Activated CD4-positive, CD25-positive, alpha-beta regulatory T cell treated with anti-CD3 and anti-CD28 coated beads, Interleukin-2, amount 50 U/mL, for 16 hours (primary cell): ENCODE measurements at places on chromosomes 4 and X.

DNA sequence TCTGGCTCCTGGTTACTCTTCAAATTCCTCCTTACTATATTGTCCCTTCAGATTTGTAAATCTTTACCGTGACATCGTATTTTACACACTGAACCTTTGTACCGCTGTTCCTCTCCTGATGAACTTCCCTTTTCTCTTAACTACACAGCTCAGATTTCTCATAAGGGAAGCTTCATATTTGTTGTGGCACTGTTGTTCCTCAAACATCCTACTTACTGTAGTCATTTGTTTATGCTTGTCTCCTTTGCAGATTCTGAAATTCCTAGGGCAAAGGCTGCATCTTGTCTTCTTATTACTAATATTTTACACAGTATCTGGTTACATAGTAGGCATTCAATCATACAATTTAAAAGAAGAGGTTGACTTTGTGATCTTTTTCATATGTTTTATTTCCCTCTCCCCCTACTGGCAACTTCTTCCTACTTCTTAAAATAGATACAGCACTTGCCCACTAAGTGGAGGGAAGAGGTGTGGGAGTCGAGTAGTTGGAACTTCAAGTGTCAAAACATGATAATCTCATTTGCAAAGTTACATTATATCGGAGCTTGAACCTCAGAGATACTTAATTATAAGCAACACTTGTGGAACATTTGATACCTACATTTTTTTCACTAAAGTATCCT lies 50.0 kb downstream of the TET2 start:
- no peak for DNase-seq

- DNase-seq = no peak
Measured at GRCh38 chrX:112654871-112655270, 24.9 kb downstream of the LHFPL1 start.

DNA sequence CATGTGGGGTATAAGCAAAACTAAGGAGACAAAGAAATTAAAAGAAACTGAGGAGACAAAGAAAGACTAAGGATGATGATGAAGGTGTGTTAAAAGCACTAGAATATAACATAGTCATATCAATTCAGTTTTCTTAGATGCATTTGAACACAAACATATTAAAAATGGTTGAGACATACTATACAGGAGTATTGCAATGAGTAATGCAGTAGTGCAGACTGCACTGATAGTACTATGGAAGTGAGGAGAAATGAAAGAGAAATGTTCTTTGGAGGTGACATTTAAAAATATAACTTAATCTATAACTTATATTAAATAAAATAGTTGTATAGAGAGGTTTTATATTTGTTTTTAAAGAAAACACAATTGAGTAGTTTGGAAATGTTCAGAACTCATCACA lies 279.2 kb downstream of the CAMK2D start:
- DNase-seq = no peak

DNA sequence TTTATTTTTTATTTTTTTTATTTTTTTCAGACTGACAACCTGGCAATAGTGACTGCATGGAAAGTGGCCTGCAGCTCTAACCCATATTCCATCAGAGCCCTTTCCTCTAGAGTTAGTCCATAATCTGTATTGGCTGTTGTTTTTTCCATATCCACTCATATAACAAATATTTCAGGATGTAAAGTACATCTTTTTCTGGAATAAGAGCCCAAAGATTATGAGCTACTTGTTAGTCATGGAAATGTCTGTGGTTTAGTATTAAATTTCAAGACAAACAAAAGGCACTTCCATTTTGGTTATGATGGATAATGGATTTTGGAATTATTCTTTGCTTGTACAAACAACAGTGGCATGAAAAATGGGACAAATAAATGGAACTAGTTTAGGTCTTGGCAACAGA lies 296.0 kb upstream of the HS3ST1 start:
- DNase-seq = no peak

- no peak for DNase-seq
Measured at GRCh38 chrX:54978448-54978847, 15.5 kb downstream of the PFKFB1 start.

- DNase-seq = no peak
Measured at GRCh38 chr4:143035661-143036060, 149.1 kb upstream of the USP38 start.

GRCh38 chrX:103098488-103098887 lies 5.5 kb upstream of the NXF3 start:
- no peak for DNase-seq

- DNase-seq = no peak
Measured at GRCh38 chr4:146224326-146224966, 10.1 kb downstream of the REELD1 start.

GRCh38 chr4:137711502-137711901 lies 179.2 kb upstream of the PCDH18 start:
- DNase-seq = no peak

GRCh38 chrX:95903490-95903889 lies 781.2 kb upstream of the DIAPH2 start:
- no peak for DNase-seq

DNA sequence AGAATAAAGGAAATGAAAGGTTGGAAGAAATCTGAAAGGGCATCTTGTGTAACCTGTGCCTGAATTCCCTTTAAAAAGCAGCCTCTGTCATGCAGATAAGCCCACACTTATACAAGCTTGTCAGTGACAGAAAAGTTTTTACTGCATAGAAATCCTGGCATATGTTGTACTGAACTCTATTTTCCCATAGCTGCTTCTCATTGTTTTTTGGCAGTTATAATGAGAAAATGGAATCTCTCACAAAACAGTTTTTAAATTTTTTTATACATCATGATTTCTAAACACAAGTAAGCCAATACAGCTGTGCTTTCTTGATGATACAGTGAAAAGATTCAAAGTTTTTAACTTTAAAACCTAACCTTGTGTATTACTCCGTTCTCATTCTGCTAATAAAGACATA lies 511.4 kb upstream of the ARX start:
- no peak for DNase-seq

GRCh38 chrX:134375691-134376090 lies 84.3 kb upstream of the HPRT1 start:
- DNase-seq = no peak

DNA sequence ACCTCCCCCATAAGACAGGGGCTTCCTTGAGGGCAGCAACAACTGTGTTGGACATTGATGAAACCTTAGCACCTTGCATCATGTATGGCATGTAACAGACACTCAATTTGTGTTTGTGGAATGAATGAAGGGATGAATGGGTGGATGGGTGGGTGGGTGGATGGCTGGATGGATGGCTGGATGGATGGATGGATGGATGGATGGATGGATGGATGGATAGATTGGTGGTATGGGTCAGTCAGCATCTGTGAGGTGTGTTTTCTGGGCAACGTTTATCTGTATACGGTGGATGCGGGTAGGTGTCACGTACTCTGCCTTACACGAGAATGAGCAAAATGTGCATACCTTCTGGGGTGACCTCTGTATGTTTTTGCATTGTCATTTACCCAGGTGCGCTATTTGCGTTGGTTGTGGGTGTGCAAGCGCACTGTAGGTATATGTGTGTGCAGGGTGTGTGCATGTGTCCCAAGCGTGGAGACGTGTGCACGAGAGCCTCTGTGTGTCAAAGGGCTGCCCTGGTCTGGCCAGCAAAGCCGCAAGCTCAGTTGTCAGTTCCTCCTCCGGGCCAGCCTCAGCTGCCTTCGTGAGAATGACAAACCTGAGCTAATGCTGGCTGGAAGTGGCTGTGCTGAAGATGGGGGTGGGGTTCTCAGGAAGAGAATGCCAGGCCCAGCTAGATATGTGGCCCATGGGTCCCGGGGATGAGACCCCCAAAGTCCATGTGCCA lies 26.5 kb downstream of the ELF4 start:
- no peak for DNase-seq

- DNase-seq = no peak
Measured at GRCh38 chr4:123651066-123651465, 254.5 kb downstream of the SPRY1 start.

DNA sequence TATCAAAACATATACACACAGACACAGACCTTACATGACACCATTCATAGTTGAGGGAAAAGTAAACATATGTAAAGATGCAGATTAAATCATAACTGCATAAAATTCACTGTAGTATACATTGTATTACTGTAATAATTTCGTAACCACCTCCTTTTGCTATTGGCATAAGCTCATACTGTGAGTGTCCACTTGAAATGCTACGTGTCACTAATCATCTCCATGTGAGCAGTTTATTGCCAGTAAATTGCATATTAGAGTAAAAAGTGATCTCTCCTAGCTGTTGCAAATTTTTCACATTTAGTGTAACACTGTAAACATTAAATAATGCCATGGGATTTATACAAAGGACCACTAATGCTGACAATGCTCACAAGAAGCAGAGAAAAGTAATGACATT lies 256.7 kb upstream of the GNPDA2 start:
- DNase-seq = no peak

DNA sequence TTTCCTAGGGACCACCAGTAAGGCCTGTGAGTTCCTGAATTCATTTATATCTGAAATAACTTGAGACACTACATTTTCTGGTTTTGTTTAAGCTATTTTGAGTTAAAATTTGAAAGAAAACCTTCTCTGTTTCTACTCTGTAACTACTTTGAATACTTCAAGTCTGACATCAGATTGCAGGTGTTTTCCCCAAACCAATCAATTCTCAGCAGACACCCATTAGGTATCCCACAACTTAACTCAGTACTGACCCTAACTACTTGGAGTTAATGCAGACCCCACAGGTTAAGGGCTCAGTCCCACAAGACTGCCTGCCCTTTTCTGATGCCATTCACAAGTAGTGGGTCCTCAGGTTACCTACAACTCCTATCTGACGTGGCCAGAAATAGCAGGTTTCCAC lies 1100.0 kb upstream of the SLIT2 start:
- no peak for DNase-seq

DNA sequence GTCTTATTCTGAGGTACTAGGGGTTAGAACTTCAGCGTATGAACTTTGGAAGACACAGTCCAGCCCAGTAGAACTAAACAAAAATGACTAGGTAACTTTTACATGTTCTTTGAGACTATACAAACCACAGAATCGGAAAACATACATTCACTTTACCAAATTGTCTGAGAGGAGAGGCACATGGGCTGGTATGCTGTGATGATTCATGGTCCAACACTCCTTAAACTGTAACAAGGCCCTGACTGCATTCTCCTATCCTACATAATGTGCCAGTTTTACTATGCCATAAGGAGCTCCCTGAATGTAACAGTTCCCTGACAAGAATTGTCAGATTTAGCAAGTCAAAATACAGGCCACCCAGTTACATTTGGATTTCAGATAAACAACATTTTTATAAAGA lies 640.0 kb downstream of the RAB28 start:
- no peak for DNase-seq

DNA sequence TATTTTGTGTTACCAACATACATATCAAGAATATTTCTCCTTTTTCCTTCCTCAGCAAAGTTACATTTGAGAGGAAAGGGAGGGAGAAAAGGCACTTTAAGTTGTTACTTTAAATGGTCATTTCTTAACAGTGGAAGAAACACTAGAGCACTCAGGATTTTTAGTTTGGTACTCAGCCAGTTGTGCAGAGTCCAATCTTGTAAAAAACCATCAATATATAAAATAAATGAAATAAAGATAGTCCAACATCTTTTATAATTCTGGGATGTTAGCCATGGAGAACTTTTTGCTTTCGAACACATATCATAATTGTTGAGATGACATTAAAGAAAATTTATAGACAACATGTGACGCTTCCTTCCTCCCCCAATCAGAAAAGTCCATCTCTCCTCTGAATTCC lies 253.8 kb downstream of the QDPR start:
- no peak for DNase-seq

- no peak for DNase-seq
Measured at GRCh38 chr4:68163754-68164153, 34.1 kb upstream of the TMPRSS11F start.

DNA sequence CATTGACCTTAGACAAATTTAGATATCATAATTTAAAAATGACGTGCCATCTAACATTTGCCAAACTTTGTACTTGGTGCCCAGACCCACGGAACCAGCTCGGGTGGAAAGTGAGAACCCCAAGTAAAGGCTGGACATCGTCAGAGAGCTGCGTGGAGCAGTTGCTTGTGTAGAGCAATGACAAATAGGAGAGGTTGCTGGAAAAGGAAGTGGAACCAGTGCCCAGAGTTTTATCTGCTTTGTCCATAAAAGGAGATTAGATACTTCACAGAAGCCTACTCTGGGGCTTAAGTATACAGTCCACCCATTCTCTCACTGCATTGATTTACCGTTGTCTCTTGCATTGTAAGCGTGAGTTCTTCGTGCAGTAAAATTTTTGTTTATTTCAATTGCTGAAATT lies 5.4 kb upstream of the TBC1D1 start:
- DNase-seq = no peak

DNA sequence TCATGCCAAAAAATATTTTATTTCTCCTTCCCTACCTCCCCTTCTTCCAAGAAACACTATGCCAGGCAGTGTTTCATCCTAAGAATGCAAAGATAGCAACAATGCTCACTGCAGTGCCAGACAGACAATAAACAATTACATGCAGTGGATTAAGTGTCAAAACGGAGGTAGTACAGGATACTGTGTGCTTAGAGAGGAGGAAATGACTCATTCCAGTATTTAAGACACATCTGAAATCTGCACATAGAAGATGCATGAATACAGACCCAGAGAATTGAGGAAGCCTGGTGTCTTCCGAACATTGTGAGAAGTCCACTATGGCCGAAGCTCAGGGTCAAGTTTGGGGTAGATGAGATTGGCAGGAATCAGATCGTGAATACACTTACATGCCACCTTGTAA lies 326.4 kb downstream of the PPP3CA start:
- DNase-seq = no peak

DNA sequence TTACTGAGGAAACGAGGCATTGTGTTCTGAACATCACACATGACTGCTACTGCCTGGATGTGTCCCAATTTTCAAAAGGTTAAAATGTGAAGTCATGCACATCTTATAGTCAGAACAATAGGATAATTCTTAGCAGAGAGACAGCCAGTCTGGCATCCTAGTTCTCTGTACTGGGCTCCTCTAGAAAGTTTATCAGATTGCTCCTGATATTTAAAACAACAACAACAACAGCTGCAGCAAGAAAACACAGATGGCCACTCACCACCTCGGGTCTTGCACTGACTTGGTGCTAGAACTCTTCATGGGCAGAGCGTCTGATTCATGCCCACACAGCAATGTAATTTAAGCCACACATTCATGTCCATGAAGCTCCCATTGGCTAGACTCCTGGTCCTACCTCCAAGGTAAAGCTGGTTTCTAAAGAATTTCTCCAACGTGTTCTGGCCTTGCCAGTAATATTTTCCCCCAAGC lies 33.3 kb upstream of the SLC2A9 start:
- no peak for DNase-seq

- no peak for DNase-seq
Measured at GRCh38 chr4:52879471-52879870, 17.4 kb downstream of the RASL11B start.

- DNase-seq = no peak
Measured at GRCh38 chr4:169089004-169089403, 78.9 kb upstream of the CBR4 start.
